ENCODE measurements at places on chromosomes 1 and 21.

GRCh38 chr1:3881193-3881480 is 18.9 kb downstream of the C1orf174 start:
- DNase-seq, result no peak

DNA sequence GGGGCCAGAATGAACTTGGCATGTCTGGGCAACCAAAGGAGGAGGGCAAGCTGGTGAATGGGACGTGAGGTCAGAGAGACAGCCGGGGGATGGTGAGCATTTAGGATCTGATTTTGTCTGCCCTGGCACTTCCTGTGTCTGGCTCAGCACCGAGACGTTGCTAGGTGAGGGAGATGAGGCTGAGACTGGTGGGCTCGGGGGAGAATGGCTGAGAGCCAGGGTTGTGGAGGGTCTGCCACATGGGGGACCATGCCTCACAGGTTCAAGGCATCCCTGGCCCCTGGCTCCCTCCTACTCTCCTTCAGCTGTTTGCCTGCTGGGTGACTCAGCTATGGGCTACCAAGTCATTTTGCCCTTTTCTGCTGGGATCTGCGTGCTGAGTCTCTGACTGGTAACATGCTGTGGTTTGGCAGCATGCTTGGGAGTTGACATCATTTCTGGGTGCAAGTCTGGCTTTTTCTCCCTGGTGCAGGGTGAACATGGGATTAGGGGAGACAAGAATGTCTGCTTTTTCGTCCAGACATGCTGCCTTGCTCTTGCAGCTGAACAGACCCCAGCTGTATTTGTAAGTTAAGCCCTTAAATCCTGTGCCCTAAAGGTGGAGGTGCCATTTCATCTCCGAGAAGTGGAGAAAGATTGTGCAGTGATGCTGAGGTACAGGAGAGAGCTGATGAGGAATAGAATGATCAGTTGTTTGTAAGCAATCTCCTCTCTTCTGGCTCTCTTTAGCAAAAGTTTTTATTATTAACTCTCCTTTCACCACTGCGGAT is 17.6 kb downstream of the GALNT2 start:
- no peak for DNase-seq

DNA sequence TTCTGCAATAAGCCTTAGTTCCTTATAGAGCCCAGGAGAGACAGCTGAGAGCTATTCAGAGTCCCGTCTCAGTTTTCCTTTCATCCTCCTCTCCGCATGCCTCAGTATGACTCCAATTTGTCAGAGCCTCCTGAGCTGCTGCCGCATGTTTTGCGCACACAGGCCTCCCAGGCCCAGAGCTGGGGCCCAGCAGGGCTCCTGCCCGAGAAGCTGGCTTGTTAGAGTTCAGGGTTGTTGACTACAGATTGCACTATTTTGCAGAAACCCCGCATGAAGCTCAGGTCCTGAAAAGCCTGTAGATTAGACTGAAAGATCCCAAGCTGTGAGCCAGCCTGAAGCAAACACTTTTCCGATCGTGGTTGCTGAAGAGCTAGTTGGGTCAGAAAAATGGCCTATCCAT is 51.5 kb downstream of the IGSF5 start:
- no peak for DNase-seq

- no peak for DNase-seq
These were observed 14.5 kb upstream of the CDC42 start for GRCh38 chr1:22038036-22038435.

All from NCI-H2171 (cell line).